ENCODE measurements at places on chromosomes 16 and 17.
A peak's percentile ranks its signal among the peaks of the same experiment; 100 is the strongest.

- DNase-seq: no peak
These were observed 18.8 kb upstream of the IRF8 start for GRCh38 chr16:85879975-85880831.

DNA sequence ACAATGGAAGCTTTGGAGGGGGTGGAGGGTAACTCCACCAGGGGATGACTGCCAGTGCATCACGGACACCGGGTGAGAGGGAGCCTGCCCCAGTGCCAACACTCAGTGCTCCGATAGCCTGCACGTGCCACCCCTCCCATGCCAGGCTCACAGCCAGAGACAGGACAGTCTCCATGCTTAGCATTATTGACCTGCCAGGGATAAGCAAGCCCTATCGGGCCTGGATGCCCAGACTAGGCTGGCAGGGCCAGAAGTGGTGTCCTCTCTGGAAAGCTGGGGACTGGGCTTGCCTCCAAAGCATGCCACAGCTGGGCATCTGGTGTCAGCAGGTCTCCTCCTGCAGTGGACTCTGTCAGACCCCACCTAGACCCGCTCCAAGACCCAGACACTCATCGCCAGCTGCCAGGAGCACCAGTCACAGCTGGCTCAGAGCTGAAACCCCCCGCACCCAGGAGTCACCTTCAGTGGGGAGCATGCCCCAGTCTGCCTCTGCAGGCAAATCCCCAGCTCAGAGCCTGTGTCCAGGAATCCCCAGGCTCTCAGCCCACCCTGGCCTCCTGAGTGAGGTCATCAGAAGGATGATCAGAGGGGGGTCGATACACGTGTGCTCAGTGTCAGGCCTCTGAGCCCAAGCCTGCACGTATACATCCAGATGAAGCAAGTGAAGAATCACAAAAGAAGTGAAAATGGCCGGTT, 1.8 kb upstream of the RHBDF1 start:
- DNase-seq: no peak

DNA sequence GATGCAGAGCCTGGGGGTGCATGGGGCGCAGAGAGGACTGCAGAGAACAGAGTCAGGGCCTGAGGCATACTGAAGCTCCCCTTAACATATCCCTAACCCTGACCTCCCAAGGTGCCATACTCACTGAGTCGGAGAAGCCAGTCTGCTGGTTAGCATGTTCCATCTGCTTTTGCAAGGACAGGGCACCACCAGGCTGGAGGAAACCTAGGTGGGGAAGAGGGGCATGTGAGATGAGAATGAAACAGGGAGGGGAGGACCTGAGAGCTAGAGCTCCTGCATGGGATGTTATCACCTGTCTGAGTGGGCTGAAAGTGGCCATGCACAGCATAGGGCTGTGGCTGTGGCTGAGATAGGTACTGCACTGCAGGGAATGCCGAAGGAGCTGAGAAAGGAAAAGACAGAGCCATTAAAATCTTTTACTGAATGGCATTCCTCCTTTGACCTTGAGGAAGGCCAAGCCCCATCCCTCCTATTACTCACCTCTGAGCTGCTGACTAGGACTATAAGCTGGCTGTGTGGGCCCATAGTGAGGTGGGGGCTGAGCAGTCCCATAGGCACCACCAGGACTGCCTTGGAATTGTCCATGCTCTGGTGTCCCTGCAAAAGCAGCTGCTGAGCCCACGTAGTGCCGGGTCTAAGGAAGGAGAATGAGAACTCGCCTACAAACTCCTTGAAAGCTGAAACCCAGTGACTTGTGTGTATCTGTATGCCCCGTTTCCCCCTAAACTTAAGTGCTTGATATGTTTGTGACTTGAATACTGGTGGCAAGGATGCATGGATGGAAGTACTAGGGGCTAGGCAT, 1.9 kb downstream of the GPS2 start:
- no peak for DNase-seq

DNA sequence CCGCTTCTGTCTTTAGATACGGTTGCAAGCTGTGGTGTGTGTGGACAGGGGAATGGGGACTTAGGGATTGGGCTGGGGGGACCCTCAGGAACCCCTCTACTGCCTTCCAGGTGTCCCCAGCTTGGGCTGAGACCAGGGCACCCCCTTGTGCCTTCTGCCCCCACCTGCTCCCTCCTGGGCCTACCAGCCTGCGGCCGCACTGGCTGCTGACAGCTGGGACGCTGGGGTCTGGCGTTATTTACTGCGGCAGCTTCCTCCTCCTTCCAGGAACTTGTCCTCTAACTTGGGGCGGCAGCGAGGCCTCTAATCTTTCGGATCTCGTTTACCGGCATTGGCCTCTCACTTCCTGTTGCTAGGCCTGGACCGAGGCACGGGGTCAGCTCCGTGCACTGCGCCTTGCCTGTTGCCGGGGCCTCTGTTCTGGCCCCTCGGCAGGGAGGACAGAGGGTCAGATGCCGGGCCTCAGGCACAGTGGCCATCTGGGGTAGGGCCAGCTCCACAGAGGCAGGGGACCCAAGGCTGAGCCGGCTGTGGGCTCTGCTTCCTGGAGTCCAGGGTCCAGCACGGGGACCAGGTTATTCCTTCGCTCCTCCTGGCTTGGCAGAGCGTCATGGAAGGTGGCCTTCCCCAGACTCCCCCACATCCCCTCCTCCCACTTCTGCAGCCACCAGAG, 31.8 kb downstream of the TMEM235 start:
- peak; percentile 77 for DNase-seq

- DNase-seq: no peak
These were observed 4.4 kb upstream of the ZFPM1 start for GRCh38 chr16:88448461-88449266.

DNA sequence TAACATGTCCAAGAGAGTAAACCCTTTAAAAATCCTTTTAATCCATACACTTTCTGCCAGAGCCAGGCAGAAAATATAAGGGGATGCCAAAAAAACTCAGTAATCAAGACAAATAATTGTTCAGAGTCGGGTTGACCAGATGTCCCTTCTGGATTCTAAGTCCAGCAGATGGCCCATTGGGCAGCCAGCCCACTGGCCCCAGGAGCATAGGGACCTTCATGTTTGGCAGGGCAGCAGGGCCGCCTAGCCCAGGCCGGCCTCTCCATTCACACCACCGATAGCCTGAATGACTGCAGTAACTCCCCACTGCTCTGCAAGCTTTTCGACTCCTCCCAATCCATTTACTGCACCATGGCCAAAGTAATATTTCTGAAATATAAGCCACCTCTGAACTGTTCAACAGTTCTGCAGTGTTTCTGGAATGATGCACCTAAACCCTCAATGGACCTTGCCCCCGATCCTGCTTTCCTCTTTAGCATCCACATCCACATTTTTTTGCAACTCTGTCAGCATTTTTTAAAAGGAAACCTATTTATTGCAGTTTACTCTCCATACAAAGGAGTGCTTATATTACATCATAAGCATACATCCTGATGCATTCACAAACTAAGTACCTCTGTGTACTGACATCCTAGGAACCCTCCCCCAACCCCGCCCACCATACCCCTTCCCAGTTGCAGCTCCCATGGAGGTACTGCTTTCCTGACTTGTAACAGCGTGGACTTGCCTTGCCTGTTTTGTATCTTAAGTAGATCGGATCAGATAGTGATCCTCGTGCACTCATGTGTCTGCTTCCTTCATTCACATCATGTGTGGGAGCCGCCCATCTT, 46.4 kb downstream of the LDHD start:
- DNase-seq: peak; percentile 65

All from erythroblast (primary cell).